Endothelial cell (in vitro differentiated cells): ENCODE measurements at places on chromosomes 5 and 9. TPM values are rescaled to one million over a fixed set of nuclear protein-coding genes. Genes with fewer than 3 reads are reported as not detected.

DNA sequence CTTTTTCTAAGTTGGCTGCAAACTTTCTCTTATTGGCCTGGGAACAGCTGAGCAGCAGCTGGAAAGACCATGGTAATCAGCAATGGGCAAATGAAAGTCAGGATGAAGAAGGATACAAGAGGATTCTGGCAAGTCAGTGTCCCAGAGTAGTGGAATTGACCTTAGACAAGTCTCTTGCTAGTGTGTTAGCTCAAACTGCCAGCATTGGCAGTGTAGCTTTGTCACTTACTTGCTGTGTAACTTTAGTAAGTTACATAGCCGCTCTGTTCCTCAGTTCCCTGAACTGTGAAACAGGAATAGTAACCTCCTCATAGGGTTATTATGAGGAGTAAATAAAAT, 3.6 kb downstream of the ALDH1A1 start:
- H3K4me3 ChIP-seq = no peak overlapping the region
- H3K36me3 ChIP-seq = no peaks in the 10 kb centered on the region
- H3K27me3 ChIP-seq = no peaks in the 10 kb centered on the region
- peaks cover 23% of the 10 kb centered on the region for H3K4me1 ChIP-seq
- DNase-seq = no peak
- no peak overlapping the region for H3K27ac ChIP-seq

GRCh38 chr9:27168951-27169350, 59.9 kb downstream of the TEK start:
- H3K27ac ChIP-seq = no peak overlapping the region
- no peaks in the 10 kb centered on the region for H3K27me3 ChIP-seq
- peaks cover 64% of the 10 kb centered on the region for H3K36me3 ChIP-seq
- peaks cover 55% of the 10 kb centered on the region for H3K4me1 ChIP-seq
- no peak for DNase-seq

GRCh38 chr9:68552700-68553476, 12.2 kb upstream of the TMEM252 start:
- no peak overlapping the region for H3K4me3 ChIP-seq
- H3K27ac ChIP-seq = no peak overlapping the region
- peaks cover 4% of the 10 kb centered on the region for H3K27me3 ChIP-seq
- DNase-seq = no peak
- peaks cover 4% of the 10 kb centered on the region for H3K36me3 ChIP-seq

- H3K27me3 ChIP-seq = peaks cover 22% of the 10 kb centered on the region
- H3K4me1 ChIP-seq = no peaks in the 10 kb centered on the region
- DNase-seq = no peak
- H3K4me3 ChIP-seq = no peak overlapping the region
Observed at GRCh38 chr5:67161767-67162166, 34.8 kb downstream of the CD180 start.

- no peak overlapping the region for H3K27ac ChIP-seq
- peaks cover 6% of the 10 kb centered on the region for H3K27me3 ChIP-seq
- no peak overlapping the region for H3K4me3 ChIP-seq
- no peaks in the 10 kb centered on the region for H3K36me3 ChIP-seq
- no peak for DNase-seq
- H3K4me1 ChIP-seq = peaks cover 10% of the 10 kb centered on the region
Observed at GRCh38 chr5:39605588-39606575, 181.1 kb upstream of the DAB2 start.

DNA sequence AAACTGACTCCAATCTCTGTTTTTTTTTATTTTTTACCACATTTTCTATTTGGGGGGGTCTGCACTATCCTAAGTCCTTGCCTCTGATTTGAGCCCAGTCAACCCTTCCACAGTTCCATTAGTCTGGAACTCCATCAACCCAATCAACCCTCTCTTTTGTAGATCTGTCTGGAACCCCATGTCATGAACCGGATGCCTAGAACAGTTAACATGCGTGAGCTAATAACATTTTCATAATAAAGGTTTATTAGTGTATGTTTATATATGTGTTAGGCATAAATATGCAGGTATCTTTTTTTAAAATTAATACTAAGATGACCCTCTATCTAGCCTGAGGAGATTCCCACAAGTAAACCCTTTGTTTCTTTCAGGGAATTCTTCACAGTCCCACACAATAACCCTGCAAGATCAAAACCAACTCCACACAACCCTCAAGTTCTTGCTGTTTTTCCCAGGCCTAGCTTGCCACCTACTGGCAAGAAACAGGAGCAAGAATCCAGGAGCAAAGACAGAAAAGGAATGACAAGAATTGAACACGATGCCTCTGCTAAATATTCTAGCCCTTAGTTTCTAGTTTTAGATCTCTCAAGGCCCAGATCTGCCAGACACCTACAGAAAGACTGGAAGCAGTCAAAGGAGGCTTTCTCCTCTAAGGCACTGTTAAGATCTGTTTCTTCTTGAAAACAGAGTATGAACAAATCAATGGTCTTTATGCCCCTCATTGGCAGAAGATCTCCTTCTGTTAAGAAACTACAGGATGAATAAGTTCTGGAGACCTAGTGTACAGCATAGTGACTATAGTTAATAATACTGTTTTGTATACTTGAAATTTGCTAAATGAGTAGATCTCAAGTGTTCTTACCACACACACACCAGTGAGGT, 100.4 kb downstream of the TRIM36 start:
- no peak overlapping the region for H3K27ac ChIP-seq
- no peaks in the 10 kb centered on the region for H3K36me3 ChIP-seq
- H3K27me3 ChIP-seq = peaks cover 3% of the 10 kb centered on the region
- DNase-seq = peak; percentile 54

DNA sequence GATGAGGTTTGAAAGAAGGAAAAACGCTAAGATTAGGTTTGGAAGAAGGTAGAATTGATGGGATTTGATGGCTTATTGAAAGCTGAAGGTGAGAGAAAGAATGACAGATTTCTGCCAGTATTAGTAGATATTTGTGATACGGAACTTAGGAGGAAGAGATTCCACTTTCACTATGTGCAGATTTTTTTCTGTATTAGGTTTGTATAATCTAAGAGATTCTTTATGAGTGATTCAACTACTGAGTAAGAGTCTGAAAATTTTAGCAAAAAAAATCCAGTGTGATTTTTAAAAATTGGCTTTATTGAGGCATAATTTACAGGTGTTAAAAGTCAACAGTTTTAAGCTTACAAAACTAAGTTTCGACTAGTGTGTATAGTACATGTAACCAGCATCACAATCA, 54.1 kb downstream of the AP3S1 start:
- no peak for DNase-seq
- no peak overlapping the region for H3K27ac ChIP-seq

GRCh38 chr5:100566382-100567141, 31.4 kb downstream of the FAM174A start:
- no peaks in the 10 kb centered on the region for H3K27me3 ChIP-seq
- H3K27ac ChIP-seq = no peak overlapping the region
- no peak for DNase-seq

DNA sequence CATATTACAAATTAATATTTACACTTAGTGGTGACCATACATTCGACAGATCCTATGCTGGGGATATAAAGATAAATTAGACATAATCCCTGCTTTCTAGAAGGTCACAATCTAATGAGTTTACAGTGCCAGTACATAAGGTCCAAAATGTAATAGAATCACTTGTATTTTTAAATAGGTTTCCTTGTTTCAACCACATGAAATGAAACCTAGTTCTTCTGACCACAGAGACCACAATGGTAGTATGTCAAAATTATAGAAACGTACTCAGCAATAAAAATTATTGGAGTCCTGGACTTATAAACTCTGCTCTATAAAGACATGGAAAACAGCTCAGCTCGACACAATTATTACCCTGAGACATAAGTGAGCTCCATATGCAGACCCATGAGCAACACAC, 444.3 kb downstream of the SPOCK1 start:
- H3K4me1 ChIP-seq = peaks cover 14% of the 10 kb centered on the region
- DNase-seq = no peak
- H3K27me3 ChIP-seq = peaks cover 1% of the 10 kb centered on the region
- no peak overlapping the region for H3K27ac ChIP-seq
- peaks cover 4% of the 10 kb centered on the region for H3K36me3 ChIP-seq

GRCh38 chr9:74497748-74498620, 849 bp downstream of the RORB start:
- peak; percentile 45 for DNase-seq
- H3K4me3 ChIP-seq = peak overlapping the region; percentile 96
- peaks cover 26% of the 10 kb centered on the region for H3K4me1 ChIP-seq
- peaks cover 17% of the 10 kb centered on the region for H3K27me3 ChIP-seq
- peak overlapping the region; percentile 45 for H3K27ac ChIP-seq
- no peaks in the 10 kb centered on the region for H3K36me3 ChIP-seq

- peaks cover 7% of the 10 kb centered on the region for H3K27me3 ChIP-seq
- no peak for DNase-seq
- H3K4me3 ChIP-seq = no peak overlapping the region
- H3K4me1 ChIP-seq = peaks cover 14% of the 10 kb centered on the region
- H3K27ac ChIP-seq = no peak overlapping the region
Observed at GRCh38 chr9:89779405-89780203, 174.8 kb downstream of the GADD45G start.

GRCh38 chr9:128523199-128523925, 18.8 kb downstream of the GLE1 start:
- H3K4me3 ChIP-seq = peak overlapping the region; percentile 43
- DNase-seq = no peak
- no peaks in the 10 kb centered on the region for H3K27me3 ChIP-seq
- peaks cover 36% of the 10 kb centered on the region for H3K36me3 ChIP-seq
- H3K27ac ChIP-seq = peak overlapping the region; percentile 24
- peaks cover 14% of the 10 kb centered on the region for H3K4me1 ChIP-seq

DNA sequence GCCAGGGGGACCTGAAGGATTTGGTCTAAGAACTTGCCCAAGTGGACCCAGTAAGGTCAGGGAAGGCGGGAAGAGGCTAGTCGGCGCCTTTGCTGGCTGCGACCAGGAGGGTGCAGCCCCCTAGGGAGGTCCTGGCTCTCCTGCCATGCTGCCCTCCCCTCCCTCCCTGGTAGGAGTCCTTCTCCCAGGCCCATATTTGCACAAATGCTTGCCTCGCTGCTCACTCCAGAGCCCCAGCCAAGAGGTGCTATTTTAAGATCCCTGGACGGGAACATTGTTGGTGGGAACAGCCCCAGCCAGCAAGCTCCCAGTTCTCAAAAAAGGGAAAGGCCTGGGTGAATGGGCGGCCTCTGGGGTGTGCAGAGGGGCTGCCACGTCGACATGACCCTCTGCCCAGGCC, 4.3 kb upstream of the IL17B start:
- peaks cover 8% of the 10 kb centered on the region for H3K4me1 ChIP-seq
- H3K4me3 ChIP-seq = no peak overlapping the region
- H3K27me3 ChIP-seq = peaks cover 5% of the 10 kb centered on the region
- H3K36me3 ChIP-seq = no peaks in the 10 kb centered on the region

- H3K27ac ChIP-seq = no peak overlapping the region
- no peak overlapping the region for H3K4me3 ChIP-seq
- H3K27me3 ChIP-seq = peaks cover 5% of the 10 kb centered on the region
Observed at GRCh38 chr9:123680352-123680751, 249.6 kb downstream of the DENND1A start.

DNA sequence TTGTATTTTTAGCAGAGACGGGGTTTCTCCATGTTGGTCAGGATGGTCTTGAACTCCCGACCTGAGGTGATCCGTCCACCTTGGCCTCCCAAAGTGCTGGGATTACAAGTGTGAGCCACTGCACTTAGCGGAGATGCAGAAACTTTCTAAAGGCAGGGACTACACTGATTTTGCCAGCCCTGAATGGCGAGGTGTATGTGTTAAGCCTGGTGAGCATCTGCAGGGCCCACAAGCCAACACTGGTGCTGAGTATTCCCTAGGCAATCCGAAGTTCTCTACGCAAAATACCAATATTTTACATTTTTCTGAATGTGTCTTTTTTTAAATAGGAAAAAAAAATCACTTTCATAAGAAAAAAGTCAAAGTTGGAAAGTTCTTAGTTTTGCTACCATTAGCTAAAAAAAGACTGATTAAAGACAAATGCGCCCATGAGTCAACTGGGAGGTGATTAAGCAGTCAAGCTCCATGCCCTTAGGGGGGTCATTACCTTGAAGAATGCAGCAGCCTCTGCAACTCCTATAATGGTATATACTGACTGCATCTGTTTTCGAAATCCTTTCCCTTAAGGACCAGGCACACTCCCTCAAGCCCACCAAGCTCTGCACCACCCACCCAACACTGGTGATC, 502.8 kb downstream of the BNC2 start:
- H3K4me3 ChIP-seq = no peak overlapping the region
- H3K27ac ChIP-seq = no peak overlapping the region
- DNase-seq = no peak
- peaks cover 6% of the 10 kb centered on the region for H3K4me1 ChIP-seq
- no peaks in the 10 kb centered on the region for H3K36me3 ChIP-seq

GRCh38 chr5:81401266-81401665, 7.3 kb upstream of the ACOT12 start:
- no peak for DNase-seq
- H3K4me1 ChIP-seq = peaks cover 8% of the 10 kb centered on the region
- H3K27ac ChIP-seq = no peak overlapping the region
- H3K4me3 ChIP-seq = no peak overlapping the region

DNA sequence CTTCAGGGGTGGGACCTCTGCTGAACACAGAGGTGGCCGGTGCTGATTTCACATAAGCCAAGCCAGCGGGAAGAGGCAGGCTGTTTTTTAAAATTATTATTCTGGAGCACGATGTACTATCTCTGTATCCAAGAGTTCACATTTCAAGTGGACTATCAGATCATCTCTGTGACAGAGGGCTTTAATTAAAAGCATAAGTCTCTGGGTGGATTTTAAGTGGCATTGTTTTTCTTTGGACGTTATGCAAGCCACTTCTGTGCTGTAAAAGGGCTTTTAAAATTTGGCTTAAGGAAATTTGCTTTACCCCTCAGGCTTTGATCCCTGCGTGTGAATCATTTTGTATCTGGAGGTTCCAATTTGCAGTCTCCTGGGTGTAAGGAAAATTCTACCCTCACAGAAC, 124.7 kb downstream of the PALM2AKAP2 start:
- no peaks in the 10 kb centered on the region for H3K36me3 ChIP-seq
- H3K27ac ChIP-seq = peak overlapping the region; percentile 28
- peaks cover 15% of the 10 kb centered on the region for H3K4me1 ChIP-seq
- H3K4me3 ChIP-seq = no peak overlapping the region

GRCh38 chr9:114853071-114853855, 47.4 kb upstream of the TNFSF15 start:
- peaks cover 7% of the 10 kb centered on the region for H3K4me1 ChIP-seq
- no peak overlapping the region for H3K27ac ChIP-seq
- no peaks in the 10 kb centered on the region for H3K27me3 ChIP-seq

- no peak overlapping the region for H3K4me3 ChIP-seq
- no peak for DNase-seq
- no peaks in the 10 kb centered on the region for H3K4me1 ChIP-seq
- H3K27me3 ChIP-seq = no peaks in the 10 kb centered on the region
- H3K36me3 ChIP-seq = no peaks in the 10 kb centered on the region
Observed at GRCh38 chr5:120531215-120531614, 67.1 kb downstream of the PRR16 start.

Gene CCNI2
- not detected for total RNA-seq

Gene TSLP
- total RNA-seq = 1.5 TPM

Gene SPINK1
- not detected for total RNA-seq

Gene CHSY3
- total RNA-seq = 21.2 TPM

Gene INSL6
- not detected for total RNA-seq

Gene GNAQ
- total RNA-seq = 94.6 TPM

Gene URM1
- 96.1 TPM for total RNA-seq

Gene TMEM252
- total RNA-seq = not detected

Gene GABRA1
- not detected for total RNA-seq

Gene FLT4
- total RNA-seq = 541 TPM

Gene PTGDS
- not detected for total RNA-seq

Gene NOP16
- 11.9 TPM for total RNA-seq

Gene PCDHGB2
- 11.1 TPM for total RNA-seq

Gene GPRIN1
- total RNA-seq = 3.9 TPM

Gene IRX2
- total RNA-seq = 0.72 TPM

Gene PITX1
- total RNA-seq = 0.87 TPM

Gene NOXA1
- 0.36 TPM for total RNA-seq

Gene SLC36A2
- not detected for total RNA-seq
